ENCODE measurements at places on chromosomes 5 and 9.

DNA sequence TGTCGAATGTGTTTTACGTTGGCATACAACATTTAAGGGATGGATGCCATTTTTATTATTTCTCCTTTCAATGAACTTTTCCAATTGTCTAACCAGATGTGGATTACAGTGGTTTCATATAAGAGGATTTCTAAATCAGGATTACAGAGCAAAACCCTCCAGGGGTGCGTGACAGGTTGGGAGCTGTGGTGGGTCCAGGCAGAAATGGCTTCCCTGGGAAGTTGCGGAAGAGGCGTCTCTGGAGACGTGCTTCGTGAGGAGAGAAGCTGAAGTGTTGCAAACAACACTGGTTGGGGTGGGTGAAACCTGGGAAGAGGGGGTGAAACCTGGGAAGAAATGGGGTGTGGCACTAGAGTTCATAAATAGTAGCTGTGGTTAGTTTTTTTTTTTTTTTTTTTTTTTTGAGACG lies 4.5 kb upstream of the RPL26L1 start:
- DNase-seq, result no peak

DNA sequence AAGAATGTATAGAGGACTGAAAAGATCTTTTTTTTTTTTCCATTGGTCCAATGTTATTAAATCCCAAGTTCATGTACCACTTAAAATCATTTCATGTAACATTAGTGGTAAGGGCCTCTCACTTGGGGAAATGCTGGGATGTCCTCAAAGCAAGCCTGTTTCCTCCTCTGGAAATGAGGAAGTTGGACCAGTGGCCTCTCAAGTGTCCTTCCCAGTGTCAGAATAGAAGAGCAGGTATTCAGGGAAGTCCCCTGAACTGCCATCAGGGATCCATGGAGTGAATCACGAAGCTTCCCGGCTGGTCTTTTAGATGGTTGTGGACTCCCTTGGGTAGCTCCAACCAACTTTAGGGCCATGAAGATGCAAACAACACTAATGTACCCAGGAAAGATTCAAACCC lies 55.2 kb upstream of the AFAP1L1 start:
- DNase-seq, result no peak

- no peak for DNase-seq
These were observed 97.9 kb upstream of the MPDZ start for GRCh38 chr9:13377171-13377925.

DNA sequence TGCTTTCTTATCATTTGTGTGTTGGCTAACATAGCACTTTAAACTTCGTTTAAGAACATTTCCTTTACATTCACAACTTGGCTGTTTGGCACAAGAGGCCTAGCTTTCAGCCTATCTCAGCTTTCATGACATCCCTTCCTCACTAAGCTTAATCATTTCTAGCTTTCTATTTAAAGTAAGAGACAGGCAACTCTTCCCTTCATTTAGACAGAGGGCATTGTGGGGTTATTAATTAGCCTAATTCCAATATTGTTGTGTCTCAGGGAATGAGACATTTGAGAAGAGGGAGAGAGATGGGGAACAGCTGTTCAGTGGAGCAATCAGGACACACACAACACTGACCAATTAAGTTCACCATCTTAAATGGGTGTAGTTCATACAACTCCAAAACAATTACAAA lies 51.0 kb upstream of the OR2K2 start:
- no peak for DNase-seq

DNA sequence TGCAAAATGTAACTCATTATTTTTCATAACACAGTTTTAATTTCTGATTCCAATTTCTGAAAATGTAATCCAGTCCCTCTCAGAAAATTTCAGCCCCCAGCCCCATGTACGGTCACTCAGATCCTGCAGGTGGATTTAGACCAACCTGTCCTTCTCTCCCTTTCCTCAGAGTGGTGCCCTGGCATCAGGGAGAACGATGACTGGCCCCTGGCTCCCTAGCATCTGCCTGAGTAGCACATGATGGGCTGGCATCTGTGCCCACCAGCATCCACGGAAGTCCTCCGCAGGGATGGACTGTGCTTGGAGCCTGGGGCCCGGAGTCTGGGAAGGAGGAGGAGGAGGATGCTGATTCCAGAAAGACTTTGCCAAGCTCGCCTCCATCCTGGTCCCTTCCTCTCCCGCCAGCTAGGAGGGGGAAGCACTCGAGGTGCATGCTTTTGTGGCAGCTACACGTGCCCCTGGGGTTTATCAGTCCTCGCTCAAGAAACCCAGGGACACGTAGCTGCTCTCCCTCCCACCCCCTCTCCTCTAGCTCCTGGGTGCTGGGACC lies 54.4 kb upstream of the RUFY1 start:
- no peak for DNase-seq

DNA sequence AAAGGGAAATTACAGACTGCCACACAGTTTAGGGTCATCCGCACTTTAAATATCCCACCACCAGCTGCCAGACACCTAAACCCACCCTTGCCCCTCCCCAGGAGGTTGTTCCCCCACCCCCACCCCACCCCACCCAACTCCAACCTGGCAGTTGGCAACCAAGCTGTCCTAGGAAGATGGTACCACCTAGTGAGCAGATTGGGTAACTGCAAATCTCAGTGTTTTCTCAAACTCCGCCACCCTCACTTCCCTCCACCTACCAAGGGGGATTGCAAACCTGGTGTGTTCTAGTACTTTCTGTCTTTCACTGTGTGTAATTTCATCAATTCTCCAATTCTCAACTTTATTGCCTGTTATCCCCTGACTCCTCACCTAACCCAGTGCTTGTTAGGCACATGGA lies 323.8 kb upstream of the IRX2 start:
- no peak for DNase-seq

- DNase-seq, result no peak
These were observed 131.4 kb downstream of the MED10 start for GRCh38 chr5:6246820-6247437.

- no peak for DNase-seq
These were observed 168.8 kb downstream of the GAPVD1 start for GRCh38 chr9:125430161-125431011.

DNA sequence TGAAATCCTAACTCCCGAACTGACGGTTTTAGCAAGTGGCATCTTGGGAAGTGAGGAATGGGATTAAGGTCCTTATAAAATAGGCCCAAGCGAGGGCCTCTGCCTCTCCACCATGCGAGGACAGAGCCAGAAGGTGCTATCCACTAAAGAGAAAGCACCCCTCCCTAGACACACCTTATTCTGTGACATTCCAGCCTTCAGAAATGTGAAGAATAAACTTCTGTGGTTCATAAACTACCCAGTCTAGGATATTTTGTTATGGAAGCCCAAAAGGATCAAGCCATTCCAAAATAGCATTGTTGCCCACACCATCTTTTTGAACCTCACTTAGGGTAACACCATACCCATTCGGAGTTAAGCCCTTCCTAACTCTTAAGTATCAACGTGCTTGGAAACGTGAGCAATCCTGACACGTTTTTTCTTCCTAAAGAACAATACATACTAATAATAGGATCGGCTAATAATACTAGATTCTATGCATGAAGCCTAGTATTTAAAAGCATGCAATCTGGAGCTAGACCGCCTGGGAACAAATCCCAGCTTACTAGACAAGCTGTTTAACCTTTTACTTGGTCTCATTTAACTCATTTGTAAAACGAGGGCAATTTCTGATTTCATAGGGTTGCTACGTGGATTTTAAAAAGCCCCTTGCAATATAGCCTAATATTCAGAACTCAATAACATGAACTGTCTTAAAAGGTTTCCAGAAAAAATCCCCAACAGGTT lies 1.1 kb upstream of the SMC2 start:
- no peak for DNase-seq

- no peak for DNase-seq
These were observed 358.3 kb downstream of the KIAA0825 start for GRCh38 chr5:94260096-94260495.

DNA sequence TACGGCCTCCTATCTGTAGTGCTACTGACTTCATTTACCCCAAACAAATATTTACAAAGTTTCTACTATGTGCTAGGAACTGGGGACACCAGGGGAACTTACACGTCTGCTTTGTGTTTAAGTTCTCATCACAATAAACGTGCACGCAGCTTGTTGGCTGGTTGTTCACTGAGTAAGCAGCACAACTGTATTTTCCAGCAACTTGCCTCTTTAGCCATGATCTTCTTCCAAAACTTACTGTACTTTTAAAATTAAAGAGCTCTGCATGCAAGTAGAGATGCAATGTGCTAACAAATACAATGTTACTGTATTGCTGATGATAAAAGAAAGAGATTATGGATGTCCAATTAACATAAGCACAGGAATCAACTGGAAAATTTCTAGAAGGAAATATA lies 62.8 kb downstream of the RAPGEF1 start:
- no peak for DNase-seq

DNA sequence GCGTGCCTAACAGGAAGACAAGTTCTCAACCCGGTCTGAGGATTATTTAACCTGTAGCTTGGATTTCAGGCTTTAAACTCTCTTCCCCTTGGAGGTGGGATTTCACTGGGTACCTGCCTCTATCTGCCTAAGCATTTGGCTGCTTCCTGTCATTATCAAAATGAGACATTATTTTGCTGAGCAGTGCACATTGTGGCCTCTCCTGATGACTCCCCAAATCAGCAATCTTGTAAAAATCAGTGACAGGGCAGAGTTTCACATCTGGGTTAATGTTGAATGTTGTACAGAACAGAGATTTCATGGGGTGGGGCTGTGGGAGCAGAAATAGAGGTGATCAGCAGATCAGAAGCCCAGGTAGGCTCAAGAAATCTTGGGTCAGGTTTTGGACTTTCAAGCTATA lies 605.9 kb downstream of the ELAVL2 start:
- DNase-seq, result no peak

DNA sequence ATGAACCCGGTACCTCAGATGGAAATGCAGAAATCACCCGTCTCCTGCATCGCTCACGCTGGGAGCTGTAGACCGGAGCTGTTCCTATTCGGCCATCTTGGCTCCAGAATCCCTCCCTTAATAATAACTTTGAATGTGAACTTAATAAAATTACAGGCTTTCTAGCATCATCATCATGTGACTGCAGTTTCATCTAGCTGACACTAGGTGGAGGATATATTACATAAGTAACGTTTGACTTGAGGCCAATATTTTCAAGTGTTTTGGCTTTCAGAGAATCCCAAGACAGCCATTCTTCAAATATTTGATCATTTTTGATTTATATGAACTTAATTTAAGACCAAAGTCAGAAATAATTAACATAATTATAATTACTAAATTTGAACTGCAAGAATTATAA lies 474.9 kb upstream of the CDH10 start:
- no peak for DNase-seq

DNA sequence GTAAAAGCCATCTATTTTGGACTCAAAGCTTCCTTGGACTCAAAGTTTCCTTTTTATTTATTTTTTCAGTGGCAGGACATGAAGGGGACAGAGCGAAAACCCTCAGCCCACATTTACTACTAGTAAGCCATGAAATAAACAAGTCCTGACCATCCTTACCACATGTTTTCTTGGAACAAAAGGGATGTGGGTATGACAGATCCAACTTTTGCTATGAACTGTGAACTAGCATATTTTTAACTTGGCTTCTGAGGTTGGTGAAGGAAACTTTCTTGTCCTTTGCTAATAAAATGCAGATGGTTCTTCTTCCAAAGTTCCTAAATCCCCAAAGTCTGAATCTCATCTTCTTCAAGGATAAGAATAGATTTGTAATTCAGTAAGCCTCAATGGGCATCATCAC lies 122.7 kb upstream of the TNC start:
- no peak for DNase-seq

GRCh38 chr5:176353533-176353932 lies 8.0 kb downstream of the KIAA1191 start:
- DNase-seq, result no peak

- no peak for DNase-seq
These were observed 28.2 kb upstream of the CCNB1 start for GRCh38 chr5:69138766-69139165.

GRCh38 chr5:14716755-14717752 lies 52.5 kb downstream of the OTULIN start:
- no peak for DNase-seq

DNA sequence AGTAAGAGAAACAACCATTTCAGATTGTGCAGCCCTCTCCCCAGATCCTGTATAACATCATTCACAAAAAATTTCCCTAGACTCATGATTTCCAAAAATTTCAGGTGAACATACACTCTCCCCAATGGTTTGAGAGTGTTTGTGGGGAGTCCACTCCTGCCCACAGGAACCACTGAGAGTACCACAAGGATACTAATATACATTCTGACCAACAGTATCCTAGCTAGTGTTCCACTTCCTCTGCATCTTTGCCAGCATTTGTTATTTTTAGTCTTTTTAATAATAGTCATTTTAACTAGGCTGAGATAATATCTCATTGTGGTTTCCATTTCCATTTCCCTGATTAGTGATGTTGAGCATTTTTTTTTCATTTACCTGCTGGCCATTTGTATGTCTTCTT lies 155.4 kb downstream of the DTWD2 start:
- DNase-seq, result no peak

DNA sequence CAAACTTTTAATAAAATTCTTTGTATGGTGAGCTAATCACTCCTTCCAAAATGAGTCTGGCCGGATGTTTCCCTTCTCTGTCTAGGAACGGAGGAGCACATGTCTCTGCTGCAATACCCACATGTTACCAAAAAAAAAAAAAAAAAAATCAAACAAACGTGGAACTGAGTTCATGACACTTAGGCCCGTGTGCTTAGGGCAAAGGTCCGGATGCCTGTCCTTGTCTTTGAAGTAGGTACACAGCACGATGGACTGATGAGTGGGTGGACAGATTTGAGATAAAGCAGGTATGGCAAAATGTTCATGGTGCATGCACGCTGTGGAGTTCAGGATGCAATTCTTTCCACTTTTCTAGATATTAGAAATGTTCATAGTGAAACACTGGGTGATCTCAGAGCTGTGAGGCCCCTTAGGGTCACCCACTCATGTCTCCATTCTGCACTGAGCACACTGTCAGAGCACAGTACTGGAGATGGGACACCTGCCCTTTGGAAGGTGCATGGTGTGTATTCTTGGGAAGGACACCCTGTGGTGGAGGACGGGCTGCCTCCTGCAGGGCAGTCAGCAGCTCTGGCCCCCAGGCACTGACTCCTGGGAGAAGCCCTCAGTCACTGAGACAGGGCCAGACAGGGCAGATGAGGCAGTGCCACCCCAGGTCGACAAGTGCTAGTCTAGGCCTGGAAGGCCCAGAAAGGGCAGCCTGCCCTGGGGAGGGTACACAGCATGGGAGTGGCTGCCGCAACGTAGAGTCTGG lies 43.6 kb downstream of the GADD45G start:
- no peak for DNase-seq

DNA sequence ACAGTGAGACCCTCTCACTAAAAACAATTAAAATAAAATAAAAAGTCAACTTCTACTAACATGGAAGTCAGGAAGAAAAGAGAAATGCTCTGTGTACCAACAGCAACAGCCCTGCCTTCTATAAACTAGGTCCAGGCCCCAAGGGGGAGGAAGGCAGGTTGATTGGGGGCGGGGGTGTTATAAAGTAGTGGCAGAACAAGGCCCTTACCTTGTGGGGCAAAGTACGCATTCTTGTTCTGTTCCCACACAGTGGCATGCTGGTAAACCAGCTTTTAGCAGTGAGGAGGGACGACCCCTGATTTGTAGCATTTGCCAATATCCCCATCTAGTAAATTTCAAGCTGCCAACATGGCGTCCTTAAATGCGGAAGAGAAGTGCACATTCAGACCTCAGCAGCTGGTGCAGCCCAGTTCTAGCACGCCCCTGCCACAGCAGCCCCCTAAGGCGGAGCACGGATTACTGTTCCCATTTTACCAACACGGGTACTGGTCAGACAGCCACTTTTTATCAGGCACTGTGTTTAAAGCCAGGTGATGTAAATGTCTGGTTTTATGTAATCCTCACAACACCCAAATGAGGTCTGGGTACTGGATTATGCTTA lies 69.5 kb downstream of the GTF3C4 start:
- DNase-seq, result no peak

Measured in kidney (tissue), 22 donors.